Stimulated activated CD4-positive, alpha-beta T cell treated with anti-CD3 and anti-CD28 coated beads, Interleukin-4, amount 100 ng/mL, for 48 hours (primary cell): ENCODE measurements at places on chromosomes 7 and 10.
A peak's percentile ranks its signal among the peaks of the same experiment; 100 is the strongest.

- DNase-seq = no peak
These were observed 809 bp upstream of the OGA start for GRCh38 chr10:101818872-101819633.

DNA sequence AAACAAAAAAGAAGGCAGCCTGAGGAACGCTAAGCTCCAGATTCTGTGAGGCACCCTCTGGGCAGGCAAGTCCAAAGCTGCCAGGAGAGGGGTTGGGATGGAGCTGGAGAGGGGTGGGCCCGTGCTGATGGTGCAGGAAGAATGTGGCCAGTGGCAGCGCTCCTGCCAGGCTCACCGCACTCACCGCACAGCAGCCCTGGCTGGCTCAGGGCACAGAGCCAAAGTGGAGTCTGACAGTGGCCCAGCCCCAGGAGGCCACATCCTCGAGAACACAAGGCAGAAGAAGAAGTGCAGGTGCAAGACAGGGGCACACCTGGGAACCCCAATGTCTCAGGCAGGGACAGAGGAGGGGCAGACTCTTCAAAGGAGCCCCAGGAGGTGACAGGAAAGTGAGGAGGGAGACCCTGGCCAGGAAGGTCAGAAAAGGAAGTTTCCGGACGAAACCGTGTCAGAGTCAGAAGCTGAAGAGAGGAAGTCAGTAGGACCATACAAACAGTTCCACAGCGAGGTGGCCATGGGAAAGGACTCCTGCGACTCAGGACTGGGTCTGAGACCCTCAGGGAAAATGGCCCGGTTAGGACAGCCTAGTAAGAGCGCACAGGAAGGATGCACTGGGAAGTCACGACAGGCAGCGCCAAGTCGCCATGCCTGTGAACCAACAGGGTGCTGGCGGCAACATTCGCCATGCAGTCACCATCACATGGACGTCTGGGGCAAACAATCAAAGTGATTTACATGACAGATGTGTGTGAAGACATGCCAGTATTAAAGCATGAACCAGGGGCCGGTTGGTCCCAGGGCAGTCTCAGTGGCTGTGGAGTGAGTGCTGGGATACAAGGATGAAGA is 54.4 kb downstream of the COBL start:
- no peak for DNase-seq

DNA sequence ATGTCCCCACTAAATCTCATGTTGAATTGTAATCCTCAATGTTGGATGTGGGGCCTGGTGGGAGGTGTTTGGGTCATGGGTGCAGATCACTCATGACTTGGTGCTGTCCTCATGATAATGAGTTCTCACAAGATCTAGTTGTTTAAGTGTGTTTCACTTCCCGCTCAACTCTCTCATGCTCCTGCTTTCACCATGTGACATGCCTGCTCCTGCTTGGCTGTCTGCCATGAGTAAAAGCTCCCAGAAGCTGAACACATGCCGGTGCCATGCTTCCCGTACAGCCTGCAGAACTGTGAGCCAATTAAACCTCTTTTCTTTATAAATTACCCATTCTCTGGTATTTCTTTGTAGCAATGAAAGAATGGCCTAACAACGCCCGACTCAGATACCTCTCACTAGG is 6.2 kb upstream of the PSTK start:
- DNase-seq = no peak

DNA sequence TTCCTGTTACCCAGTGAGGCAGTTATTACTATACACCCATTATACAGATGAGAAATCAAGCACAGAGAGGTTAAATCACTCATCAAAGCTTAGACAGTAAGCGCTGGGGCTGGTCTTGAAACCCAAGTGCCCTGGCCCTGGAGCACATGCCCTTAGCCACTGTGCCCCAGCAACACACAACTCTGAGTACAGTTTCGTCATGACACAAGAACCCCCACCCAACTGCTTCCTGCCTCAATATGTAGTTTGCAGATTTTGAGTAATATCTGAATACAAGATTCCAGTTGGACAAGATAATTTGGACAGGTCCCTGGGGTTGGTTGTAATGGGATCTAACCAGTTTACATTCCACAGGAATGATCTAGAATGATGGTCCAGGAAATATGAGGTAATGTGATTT is 62.8 kb downstream of the SH3PXD2A start:
- no peak for DNase-seq

DNA sequence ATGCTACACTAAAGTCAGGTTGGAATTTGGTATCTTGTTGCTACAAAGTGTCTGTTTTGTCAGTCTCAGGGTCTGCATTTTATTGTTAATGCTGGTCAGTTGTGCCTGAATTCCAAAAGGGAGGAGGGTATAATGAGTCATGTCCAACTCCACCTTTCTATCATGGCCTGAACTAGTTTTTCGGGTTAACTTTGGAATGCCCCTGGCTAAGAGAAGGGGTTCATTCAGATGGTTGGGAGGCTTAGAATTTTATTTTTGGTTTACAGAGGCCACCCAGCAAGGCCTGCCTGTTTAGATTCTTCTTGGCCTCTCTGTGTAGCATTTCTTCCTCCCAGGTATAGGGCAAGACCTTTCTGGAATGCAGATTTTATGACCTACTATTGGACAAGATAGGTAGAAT is 93.2 kb downstream of the SKIDA1 start:
- no peak for DNase-seq

GRCh38 chr10:48805411-48805810 is 120.7 kb downstream of the WDFY4 start:
- DNase-seq = no peak

GRCh38 chr10:72298592-72299519 is 25.1 kb downstream of the DDIT4 start:
- no peak for DNase-seq

GRCh38 chr7:130734815-130735716 is 1.1 kb upstream of the KLF14 start:
- DNase-seq = no peak

- no peak for DNase-seq
These were observed 29.4 kb upstream of the CLDN3 start for GRCh38 chr7:73799282-73800141.

DNA sequence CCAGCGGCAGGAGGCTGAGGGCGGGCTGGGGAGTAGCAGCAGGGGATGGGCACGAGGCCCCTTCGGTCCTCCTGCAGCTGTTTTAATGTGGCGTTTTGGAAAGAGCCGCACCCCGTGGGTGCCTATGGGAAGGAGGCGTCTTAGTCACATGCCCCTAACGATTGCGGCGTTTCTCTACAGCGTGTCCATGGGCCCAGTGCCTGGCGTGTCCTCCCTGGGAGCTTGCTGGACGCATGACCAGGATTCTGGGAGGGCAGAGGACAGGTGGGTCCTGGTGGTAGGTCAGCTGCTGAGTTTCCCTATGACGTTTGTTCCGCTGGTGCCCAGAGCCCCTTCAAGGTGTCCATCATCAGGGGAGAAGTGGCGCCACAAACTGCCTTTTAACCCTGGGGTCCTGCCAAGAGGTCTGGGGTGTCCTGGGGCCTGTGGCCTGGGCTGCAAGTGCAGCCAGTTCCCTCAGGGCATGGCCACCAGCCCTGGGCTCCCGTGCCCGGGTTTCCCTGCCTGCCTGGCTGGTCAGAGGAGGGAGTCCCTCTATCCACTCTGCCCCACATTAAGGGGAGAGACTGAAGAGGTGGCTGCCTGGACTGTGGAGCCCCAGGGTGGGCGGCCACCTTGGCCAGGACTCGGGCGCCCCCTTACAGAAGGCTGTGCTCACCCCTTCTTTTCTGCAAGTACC is 48.7 kb downstream of the PWWP2B start:
- no peak for DNase-seq

- DNase-seq = no peak
These were observed 11.8 kb upstream of the PDCD4 start for GRCh38 chr10:110859973-110860376.

DNA sequence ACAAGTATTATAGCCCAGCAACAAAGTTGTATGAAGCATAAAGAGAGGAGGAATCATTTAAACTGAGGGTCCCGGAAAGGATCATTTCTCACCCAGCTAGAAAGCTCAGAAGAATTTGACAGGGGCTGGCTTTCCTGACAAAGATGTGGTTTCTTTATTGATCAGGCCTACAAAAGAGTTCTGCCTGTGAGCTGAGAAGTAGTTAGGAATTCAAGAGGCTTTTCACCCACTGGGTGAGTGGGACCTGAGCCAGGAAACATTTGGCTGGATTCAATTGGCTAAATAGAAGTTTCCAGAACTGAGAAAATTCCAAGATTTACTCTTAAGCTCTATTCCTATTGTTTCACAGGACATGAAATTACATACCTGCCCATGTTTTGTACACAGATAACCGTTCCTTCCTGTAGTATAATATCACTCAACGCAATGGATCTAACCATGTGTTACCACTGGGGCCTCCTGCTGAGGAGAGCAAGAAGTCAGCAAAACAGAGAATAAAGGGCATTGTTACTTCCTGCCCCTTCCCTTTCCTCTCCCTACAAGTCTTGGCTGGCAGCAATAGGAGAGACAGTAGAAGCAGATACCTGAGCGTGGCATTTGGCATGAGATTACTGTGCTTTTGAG is 53.9 kb upstream of the PAPSS2 start:
- DNase-seq = no peak

DNA sequence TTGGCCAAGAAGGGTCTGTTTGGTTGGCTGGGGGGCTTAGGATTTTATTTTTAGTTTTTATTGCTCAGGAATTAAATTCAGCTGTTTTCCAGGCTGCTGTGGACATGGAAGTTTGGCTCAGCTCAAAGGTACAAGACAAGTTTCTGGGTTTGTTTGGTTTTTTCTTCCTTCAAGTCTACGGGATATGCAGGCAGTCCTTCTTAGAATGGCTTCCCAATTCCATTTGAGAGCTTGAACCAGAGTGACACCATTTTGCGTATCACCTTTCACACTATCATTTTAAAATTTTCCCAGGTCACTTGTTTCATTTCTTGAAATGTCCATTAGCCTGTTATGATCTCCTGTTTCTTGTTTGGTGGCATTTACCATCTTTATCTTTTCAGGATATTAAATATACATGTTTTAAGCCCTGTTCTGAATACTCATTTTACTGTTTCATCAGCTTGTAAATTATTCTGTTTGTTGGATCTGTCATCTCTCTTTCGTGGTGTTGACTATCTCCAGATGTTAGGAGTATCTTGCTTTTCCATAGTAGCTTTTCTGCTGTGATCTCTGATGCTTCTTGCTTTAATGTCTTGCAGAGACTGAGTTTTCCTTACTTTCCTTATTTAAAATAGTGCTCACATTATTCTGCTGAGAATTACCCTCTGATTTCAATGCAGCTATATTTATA is 9.4 kb upstream of the TMEM168 start:
- no peak for DNase-seq

DNA sequence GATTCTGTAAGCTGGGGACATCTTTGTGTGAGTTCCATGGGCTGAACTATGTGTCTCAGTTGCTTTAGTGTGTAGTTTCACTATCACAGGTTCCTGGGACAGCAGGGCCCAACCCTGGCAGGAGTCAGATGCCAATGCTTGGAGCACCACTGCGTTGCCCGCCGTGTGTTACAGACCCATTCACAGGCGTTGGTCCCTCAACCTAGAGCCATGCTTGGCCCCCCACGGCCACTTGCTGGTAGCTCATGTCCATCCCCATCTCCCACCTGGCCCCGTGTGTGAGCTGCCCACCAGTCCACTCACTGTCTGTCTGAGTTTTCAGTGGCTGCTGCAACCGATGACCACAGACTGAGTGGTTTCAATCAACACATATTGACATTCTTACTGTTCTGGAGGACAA is 546.9 kb downstream of the TCERG1L start:
- no peak for DNase-seq

GRCh38 chr10:63582690-63583089 is 61.5 kb downstream of the REEP3 start:
- no peak for DNase-seq

DNA sequence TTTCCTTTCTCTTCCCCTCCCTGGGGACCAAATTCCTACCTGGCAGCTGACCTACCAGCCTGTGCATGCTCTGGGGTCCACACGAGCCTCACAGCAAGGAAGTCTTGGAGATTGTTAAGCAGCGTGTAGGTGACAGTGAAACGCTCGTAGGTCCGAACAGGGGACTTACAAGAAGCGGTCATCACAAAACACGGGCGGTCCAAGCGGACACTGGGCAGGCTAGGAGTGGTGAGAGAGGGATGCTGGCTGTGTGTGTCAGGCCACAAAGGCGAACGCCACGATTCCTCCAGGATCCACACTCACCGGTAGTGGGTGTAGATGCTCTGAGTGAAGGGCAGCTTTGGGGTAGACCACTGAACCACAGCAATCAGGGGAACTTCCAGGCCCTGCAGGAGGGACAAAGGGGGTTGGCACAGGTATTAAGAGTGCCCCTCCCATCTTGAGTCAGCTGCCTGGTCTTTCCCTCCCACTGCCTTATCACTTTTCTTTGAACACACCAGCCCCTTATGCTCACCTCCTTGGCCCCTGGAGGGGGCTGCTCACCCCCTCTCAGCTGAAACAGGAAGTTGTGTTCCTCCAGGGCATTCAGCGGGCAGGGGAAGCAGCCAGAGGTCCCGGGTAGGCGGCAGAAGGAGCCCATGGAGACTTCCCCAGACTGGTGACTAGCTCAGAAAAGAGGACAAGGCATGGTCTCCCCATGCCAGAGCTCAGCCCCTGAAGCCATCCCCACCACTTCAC is 2.0 kb downstream of the TRAPPC14 start:
- DNase-seq = no peak

- DNase-seq = no peak
These were observed 39.9 kb upstream of the PRR15 start for GRCh38 chr7:29523728-29524127.

GRCh38 chr7:94398841-94399240 is 4.1 kb downstream of the COL1A2 start:
- DNase-seq = no peak

GRCh38 chr7:156100086-156100485 is 287.8 kb upstream of the SHH start:
- DNase-seq = no peak

DNA sequence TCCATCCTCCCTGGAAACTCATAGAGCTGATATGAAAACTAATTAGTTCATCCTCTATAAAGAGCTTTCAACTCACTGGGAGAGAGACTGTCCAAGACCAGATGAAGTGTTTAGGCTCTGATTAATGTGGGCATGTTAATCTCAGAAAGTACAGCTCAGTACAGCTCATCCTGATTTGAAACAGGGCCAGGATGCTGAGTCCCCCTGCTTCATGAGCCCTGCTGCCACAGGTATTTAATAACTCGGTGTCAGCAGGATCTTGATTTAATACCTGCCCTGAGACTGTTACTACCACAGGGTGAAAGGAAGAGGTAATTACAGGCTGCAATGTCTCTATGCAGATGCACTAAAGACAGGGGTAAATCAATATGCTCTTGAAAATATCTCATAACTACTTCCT is 10.8 kb downstream of the LMOD2 start:
- DNase-seq = no peak

GRCh38 chr7:111796671-111797070 is 234.4 kb upstream of the IMMP2L start:
- peak; percentile 4 for DNase-seq
